Stimulated activated CD8-positive, alpha-beta memory T cell treated with anti-CD3 and anti-CD28 coated beads, Interleukin-2, amount 100 ng/mL, for 1 hour (primary cell): ENCODE measurements at places on chromosomes 1 and 21.
A peak's percentile ranks its signal among the peaks of the same experiment; 100 is the strongest.

- DNase-seq: no peak
Observed at GRCh38 chr1:93616996-93617669, 64.5 kb downstream of the BCAR3 start.

DNA sequence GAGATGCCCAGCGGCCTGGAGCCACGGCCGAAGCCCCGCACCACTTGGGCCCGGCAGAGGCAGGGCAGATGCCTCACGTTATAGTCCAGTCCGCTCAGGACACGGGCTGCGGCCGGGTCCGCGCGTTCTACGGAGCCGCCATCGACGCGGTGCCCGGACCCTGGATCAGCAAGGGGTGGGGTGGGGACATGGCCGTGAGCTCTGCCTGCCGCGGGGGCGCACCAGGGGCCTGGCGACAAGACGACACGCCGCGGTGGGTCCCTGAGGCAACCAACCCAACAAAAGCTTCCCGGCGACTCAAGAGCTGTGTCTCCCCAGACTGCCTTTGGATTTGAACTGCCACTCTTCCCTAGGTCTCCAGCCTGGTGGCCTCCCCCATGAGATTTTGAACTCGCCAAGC is 211.4 kb upstream of the GREM2 start:
- DNase-seq: no peak

- DNase-seq: peak; percentile 100
Observed at GRCh38 chr1:108746382-108747170, at the start of gene STXBP3. Gene STXBP3, plus strand, starts transcription at chr1:108746674. Its CDS starts 64 bp downstream, at chr1:108746738.

GRCh38 chr1:1331068-1331965 is at the start of gene TAS1R3:
Gene TAS1R3, plus strand, starts transcription at chr1:1331280. Its CDS starts 66 bp downstream, at chr1:1331346.
- DNase-seq: no peak

- DNase-seq: no peak
Observed at GRCh38 chr1:181604482-181605249, 121.3 kb downstream of the CACNA1E start.

GRCh38 chr1:228148935-228149405 is 760 bp upstream of the GJC2 start:
- no peak for DNase-seq

DNA sequence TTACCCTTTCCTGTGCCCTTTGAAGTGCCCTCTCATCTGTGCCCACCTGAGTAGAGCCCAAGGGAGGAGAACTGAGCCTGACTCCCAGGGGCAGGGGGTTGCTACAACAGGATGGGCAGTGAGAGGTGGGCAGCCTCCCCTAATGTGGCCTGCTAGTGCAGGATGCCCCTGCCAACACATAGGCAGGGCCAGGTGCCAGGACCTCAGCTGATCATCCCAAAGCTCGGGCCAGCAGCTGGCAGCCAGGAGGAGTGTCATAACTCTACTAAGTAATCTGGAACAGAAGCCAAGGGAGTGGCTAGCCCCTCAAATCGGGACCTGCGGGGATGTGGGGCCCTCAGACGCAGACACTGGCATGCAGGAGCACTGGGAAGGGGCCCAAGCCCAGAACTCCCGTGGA is 208.8 kb upstream of the RAB4A start:
- no peak for DNase-seq

GRCh38 chr1:26017606-26018005 is 4.0 kb upstream of the EXTL1 start:
- no peak for DNase-seq

DNA sequence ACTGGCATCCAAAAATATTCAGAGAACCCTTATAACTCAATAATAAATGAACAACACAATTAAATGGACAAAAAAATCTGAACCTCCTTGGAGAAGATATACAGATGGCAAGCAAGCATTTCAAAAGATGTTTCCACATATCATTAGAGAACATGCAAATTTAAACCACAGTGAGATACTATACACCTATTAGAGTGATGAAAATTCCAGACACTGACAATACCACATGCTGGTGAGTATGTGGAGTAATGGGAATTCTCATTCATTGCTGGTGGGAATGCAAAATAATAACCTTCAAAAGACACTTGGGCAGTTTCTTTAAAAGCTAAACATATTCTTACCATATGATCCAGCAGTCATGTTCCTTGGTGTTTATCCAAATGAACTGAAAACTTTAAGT is 46.1 kb downstream of the HS2ST1 start:
- no peak for DNase-seq

DNA sequence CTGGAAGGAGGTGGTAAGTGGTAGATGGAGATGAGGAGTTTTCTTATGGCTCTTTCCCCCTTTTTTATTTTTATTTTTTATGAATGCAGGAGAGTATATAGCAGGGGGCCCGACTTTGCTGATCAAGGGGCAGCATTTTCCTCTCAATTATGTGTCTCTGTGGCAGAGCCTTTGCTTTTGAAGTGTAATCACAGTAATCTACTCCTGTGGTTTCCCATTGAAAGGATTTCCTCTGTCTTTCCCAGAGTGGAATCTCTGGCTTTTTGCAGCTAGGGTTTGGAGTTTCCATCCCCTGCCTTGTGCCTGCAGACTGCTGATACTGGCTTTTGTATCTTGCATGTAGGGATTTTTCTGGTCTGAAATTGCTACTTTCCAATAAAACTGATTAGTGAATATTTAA is 29.1 kb downstream of the ARID1A start:
- DNase-seq: no peak

GRCh38 chr1:24481843-24482610 is 20.6 kb upstream of the RCAN3 start:
- no peak for DNase-seq

- DNase-seq: no peak
Observed at GRCh38 chr1:30299393-30299792, 424.0 kb downstream of the MATN1 start.

GRCh38 chr1:231057410-231057809 is 17.4 kb upstream of the FAM89A start:
- no peak for DNase-seq

DNA sequence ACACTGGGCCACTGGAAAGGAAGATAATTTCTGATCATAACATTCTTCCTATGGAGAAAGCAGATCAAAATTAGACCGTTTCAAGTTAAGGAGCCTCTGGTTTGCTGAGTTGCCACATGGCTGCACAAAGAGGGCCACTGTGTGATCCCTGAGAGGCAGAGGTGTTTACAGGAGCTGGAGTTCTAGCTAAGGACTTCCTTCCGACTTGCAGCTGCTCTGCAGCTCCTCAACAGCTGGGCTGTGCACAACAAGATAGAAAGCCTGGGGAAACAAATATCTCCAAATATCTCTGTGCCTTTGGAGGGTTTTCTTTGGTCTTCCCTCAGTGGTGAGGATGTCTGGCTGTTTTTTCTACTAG is 26.8 kb downstream of the GADD45A start:
- DNase-seq: no peak

- DNase-seq: no peak
Observed at GRCh38 chr1:179781962-179782361, 38.9 kb downstream of the FAM163A start.

DNA sequence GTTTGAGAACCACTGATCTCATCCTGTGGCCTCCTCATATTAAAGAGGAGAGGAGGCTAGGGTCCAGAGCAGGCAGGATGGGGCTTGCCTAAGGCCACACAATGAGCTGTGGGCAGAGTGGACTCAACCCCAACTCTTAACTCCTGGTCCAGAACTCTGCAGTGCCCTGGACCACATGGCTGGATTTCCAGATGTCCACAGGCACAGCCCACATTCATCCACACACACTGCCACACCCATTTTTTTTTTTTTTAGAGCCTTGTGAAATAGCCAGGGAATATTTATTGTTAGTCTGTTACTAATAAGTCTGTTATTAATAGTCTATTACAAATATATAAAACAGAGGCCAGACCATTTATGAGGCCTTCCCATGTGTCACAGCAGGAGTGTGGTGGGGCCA is 192.2 kb downstream of the TRABD2B start:
- no peak for DNase-seq

- no peak for DNase-seq
Observed at GRCh38 chr21:32088471-32088870, 190.4 kb downstream of the MIS18A start.

DNA sequence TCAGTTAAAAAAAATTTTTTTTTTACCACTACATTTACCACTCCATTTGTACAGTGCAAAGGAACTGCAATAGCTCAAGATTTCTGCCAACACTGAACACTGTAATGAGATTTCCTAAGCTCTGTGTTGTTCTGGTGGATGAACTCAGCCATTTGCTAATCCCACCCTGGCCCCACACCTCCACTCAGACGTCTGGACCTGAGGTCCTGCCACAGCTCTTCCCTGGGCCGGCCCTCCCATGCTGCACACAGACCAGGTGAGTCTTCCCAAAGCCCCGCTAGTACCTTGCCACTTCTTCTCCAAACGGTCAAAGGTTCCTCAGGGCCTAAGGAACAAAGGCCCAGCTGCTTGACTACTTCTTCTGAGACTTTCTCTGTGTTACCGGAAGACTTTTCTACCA is 56.4 kb downstream of the SLC45A1 start:
- no peak for DNase-seq

- no peak for DNase-seq
Observed at GRCh38 chr1:198359024-198359653, 181.3 kb downstream of the ATP6V1G3 start.

GRCh38 chr1:94406446-94406845 is 11.7 kb upstream of the ABCD3 start:
- no peak for DNase-seq

DNA sequence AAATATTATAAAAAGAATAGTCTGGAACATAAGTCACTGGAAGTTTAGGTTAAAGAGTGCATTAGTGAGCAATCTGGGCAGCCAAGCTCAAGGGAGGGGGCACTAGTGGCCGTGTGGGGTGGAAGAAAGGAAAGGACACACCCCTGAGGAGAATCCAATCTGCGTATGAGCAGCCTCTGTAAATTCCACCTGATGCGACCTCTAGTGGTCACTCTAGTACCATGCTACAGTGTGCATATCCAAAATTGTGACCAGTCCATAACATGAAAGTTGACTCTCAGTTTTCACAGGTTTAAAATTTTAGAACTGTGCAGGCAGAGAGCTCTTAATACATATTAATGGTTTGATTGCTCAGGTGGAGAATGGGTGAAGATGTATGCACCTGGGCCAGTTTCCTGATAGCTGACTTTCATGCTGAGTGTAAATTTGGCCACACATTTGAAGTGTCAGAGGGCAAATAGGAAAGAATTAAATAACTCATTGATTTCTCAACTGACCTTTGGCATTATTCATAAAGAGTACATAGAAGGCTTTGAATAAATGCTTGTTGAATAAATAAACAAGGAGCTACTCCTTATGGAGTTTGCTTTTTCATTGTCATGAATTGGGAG is 105.9 kb upstream of the C21orf91 start:
- DNase-seq: peak; percentile 14

GRCh38 chr1:169914531-169914930 is 20.8 kb upstream of the SCYL3 start:
- no peak for DNase-seq

DNA sequence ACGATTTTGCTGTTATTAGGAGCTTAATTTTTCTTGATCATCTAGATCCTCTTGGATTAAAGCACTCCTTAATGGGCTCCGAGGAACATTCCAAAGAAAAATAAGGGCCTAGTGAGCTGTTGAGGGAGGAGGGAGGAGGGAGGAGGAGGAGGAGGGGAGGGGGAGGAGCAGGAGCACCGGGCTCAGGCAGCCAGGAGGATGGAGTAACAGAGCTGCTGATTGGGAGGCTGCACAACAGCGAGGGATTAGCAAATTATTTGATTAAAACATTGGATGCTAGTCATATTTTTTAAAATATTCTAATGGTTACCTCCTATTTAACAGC is 302.1 kb upstream of the RRP15 start:
- no peak for DNase-seq

DNA sequence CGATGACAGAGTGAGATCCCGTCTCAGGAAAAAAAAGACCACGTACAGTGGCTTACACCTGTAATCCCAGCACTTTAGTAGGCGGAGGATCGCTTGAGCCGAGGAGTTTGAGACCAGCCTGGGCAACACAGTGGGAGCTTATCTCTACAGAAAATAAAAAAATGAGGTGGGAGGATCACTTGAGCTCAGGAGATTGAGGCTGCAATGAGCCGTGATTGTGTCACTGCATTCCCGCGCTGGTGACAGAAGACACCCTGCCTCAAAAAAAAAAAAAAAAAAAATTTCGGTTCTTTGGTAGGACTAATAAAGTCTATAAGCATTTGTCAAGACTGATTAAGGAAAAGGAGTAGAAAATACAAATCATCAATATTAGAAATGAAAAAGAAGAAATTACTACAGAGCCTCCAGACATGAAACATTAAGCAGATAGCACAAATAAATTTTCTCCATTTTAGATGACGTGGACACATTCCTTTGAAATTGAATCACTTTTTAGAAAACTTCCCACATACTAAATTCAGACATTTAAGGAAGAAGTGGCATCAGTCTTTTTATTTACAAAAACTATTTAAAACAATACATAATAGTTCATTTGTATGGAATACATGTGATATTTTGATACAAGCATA is 30.4 kb downstream of the MORC3 start:
- DNase-seq: no peak

DNA sequence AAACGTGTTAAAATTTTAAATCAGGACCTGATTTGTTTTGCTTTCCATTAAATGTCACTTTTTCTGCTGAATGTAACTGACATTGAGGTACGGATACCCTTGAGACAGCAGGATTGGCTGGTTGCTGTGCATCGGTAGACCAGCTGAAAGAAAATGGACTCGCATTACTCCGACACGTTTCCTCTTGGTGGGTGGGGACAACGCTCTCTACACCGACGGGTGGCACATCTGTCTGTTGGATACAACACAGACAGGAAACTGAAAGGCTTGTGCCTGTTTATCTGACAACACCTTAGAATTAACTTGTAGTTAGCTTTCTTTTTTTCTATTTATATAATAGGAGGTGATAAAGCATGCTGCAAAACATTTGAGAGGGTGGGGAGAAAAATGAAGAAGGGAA is 19.4 kb downstream of the PRPF38A start:
- peak; percentile 40 for DNase-seq

DNA sequence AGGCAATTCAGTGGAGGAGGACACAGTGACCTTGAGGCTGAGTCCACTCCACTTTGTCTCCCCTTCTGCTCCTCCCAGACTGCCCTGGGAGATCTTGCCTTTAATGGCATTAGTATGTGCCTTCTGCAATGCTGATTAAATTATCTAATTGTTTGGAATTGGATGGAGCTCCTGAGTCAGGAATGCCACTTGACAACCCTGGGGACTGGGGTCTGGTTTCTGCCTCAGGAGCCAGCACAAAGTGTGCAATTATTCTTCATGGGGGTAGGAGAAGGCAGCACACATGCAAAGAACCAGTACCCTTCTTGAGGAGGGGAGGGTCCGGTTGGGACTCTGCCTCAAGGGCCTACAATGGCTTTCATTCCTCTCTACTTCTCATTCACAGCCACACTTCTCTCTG is 11.9 kb upstream of the PLXNA2 start:
- no peak for DNase-seq

GRCh38 chr1:90443354-90443753 is 273.7 kb downstream of the BARHL2 start:
- no peak for DNase-seq

- DNase-seq: no peak
Observed at GRCh38 chr1:17729248-17729647, 25.9 kb upstream of the ACTL8 start.

GRCh38 chr21:40049031-40049930 is 182.0 kb downstream of the PCP4 start:
- DNase-seq: no peak

- DNase-seq: no peak
Observed at GRCh38 chr1:188170411-188170810, 1341.7 kb downstream of the PLA2G4A start.
